CD8-positive, alpha-beta T cell (primary cell): ENCODE measurements at places on chromosomes 12 and 14.

DNA sequence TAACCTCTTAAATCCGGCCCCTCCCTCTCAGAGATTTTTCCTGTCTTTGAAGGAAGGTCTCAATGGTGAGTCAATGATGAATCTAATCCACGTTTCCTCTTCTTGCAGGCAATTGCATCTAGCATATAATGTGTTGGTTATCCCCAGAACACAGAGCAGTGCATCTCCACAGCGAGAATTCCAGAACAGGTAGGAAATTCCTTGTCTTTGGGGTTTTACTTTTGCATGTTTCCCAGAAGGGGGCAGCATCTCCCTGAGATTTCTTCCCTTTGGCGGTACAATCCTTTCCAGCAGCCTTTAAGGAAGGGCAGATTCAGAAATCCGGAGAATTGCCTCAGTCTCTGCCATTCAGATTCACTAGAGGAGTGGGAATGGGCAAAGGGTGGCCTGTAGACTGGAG is 128.0 kb downstream of the KCNA5 start:
- DNase-seq, result no peak

DNA sequence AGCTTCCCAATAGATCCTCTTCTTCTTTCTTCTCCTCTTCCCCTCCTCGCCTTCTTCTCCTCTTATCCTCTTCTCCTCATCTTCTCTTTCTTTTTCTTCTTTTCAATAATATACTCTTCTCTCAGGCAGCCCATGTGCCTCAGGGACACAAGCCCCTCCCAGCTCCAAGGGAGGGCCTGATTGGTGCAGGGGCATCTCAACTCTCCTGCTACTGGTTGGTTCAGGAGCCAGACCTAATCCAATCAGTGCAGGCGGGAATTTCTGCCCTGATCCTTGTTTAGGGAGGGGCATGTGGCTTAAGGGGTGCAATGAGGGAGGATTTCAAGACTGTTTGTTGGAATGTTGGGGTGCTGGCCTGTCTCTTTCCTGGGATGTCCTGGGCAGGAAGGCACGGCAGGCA is 9.0 kb downstream of the SERPINA12 start:
- DNase-seq, result no peak

GRCh38 chr14:24984846-24985589 is 64.9 kb downstream of the STXBP6 start:
- DNase-seq, result no peak

- DNase-seq, result no peak
Observed at GRCh38 chr12:129467726-129468125, 436.1 kb downstream of the TMEM132D start.

- DNase-seq, result no peak
Observed at GRCh38 chr12:131671871-131672270, 39.0 kb upstream of the SFSWAP start.

DNA sequence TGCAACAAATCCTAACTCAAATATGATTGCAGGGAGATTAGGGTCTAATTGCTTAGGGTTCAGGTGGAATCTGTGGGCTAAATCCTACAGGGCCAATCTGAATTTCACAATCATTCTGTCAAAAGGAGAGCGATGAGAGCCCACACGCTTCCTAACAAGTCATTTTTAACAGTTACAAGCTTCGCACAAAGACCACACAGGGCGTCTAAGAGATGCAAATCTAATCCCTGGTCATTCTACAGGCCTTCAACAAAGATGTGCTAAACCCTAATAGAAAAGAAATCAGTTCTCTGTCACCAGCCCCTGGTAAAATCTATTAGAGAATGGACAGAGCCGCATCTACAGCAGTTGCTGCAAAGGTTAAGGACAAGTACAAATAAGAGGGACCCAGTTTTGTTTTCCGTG is 15.3 kb downstream of the NKX2-1 start:
- DNase-seq, result no peak
